ENCODE measurements at places on chromosomes 13 and 19. TPM values are rescaled to one million over a fixed set of nuclear protein-coding genes. Genes with fewer than 3 reads are reported as not detected.

DNA sequence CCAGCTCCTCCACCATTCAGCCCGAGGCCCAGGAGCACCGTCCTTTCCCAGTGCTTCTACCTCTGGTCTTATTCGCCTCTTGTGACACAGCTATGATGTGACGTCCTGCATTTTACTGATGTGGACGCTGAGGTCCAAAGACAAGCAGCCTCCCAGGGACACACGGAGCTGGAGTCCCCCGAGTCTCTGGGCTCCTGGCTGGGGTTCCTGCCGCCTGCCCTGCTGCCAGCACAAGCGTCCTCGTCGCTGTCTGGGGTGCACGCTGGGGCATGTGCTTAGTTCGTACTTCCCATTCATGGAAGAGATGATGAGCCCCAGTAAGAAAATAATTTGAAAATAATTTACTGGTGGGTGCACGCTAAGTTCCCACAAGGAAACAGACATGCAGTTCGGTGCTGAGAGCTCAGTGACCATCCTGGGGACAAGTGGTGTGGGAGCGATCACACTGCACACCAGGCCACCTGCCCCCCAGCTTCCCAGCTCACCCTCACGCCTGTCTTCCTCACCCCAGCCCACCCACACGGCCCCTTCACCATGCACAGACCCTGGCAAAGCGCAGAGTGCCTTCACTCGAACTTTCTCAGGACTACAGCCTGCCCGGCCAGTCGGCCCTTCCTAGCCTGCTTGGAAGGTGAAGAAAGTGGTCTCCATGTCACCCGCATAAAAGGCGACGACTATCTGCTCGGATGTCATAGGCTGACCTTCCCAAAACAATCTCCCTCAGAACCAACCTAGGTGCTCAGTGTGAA is 14.2 kb upstream of the CFAP97D2 start:
- DNase-seq, result no peak

SYNGR4 gene
- not detected for total RNA-seq

GRCh38 chr13:93345770-93346169 is 119.2 kb downstream of the GPC6 start:
- DNase-seq, result no peak

SNRNP70 gene
- 325 TPM for total RNA-seq

- peak; percentile 4 for DNase-seq
Measured at GRCh38 chr13:96052656-96053002, 572 bp downstream of the UGGT2 start.

ZNF91 gene
- total RNA-seq, result 19.0 TPM

DNA sequence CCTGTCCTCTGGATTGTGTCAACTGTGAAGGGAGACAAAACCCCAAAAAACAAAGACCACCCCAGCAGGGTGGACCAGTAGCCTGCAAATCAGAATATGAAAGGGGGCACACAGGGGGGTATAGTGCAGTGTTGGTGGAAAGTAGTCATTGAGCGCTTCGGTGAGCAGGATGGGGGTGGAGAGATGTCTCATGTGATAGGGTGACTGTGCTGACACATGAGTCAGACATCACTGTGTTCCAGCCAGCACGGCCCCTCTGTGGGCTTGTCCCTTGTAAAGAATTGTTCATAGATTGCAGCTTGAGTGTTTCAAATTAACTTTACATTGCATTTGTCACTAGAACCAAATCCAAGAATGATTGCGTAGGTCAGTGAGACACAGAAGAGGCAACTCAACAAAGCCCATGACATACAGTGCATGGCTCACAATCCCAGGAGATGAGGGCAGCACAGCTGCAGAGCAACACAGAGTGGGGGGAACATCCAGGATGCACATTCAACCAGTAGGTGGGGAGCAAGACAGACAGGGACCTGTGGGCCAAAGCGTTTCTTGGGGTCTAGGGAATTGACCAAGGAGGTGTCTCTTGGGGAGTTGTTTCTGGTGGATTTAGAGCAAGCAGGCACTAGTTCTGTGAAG is 7.5 kb downstream of the ZNF440 start:
- no peak for DNase-seq

FFAR3 gene
- total RNA-seq, result not detected

DNA sequence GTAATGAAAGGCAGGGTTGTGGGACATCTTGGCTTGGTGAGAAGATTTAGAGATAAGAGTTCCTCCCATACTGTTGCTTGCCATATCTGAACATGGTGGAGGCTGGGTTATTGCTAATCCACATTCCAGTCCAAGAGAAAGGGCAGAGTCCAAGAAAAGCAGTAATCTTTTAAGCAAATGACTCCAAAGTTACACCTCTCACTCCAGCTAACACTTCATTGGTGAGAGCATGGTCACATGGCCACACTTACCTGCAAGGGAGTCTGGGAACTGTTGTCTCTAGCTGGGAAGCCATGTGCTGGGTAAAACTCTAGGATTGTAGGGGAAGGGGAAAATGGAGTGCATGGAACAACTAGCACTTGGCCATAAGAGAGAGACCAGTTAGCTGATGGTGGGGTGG is 5.6 kb downstream of the C19orf81 start:
- DNase-seq, result no peak

DNA sequence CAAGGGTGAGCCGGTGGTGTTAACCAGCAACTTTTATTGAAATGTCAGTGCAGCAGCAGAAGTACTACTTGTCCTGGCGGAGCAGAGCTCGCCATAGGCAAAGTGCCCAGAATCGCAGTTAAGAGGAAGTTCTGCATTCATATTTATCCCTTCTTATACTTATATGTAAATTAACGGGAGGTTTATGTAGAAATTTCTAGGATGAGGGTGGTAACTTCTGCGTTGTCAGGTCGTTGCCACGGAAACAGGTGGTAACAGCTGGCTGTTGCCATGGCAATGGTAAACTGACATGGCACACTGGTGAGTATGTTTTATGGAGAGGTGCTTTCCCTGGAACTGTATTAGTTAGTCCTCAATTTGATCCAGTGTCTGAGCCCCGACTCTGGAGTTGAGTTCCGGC is 2494.9 kb upstream of the PCDH20 start:
- no peak for DNase-seq

DNA sequence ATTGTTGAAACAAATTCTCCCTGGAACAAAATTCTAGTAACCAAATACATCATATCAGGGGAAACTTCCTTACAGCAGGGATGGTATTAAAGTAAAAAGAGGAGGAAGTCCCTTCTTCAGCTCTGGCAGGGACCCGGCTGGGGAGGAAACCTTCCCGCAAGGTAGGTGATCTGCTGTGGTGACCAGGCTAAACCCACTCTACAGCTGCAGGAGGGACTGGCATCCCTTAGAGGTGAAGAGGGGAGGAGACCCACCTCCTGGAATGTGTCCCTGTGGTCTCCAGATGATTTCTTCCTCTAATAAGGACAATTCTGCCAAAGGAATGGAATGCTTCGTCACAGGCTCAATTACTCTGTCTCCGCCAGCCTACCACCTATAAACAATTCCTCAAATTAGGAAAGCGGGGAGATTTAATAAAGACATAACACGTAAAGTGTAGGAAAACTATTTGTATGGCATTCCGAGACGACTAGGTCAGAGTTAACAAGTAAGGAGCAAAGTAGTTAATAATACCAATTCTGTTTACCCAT is 637 bp upstream of the PDS5B start:
- DNase-seq, result peak; percentile 1

GRCh38 chr13:39930060-39930459 is 274.6 kb downstream of the COG6 start:
- no peak for DNase-seq

DNA sequence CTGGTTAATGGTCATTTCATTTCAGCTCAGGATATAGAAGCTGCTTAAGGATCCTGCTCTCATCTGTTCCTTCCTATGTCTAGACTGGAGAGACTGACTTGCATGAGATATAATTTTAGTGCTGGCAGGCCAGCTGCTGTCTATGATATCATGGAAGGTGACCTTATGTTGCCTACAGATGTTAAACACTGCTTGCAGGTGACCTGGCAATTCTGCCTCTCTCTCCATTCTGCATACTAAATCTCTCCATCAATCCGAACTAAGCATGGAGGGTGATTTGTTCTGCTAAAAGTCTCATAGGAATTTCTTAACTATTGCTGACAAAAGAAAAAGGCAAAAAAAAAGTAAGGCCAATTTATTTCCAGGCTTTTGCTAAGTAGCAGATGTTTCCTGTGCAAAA is 81.0 kb downstream of the CCNA1 start:
- no peak for DNase-seq

CEACAM7 gene
- total RNA-seq, result 9.0 TPM

LYPD3 gene
- total RNA-seq, result 6.6 TPM

MAST1 gene
- 2.6 TPM for total RNA-seq

GRCh38 chr13:79581870-79582315 is 100.9 kb downstream of the NDFIP2 start:
- DNase-seq, result no peak

MAMSTR gene
- total RNA-seq, result 1.7 TPM

SLC27A5 gene
- total RNA-seq, result 5.8 TPM

DNA sequence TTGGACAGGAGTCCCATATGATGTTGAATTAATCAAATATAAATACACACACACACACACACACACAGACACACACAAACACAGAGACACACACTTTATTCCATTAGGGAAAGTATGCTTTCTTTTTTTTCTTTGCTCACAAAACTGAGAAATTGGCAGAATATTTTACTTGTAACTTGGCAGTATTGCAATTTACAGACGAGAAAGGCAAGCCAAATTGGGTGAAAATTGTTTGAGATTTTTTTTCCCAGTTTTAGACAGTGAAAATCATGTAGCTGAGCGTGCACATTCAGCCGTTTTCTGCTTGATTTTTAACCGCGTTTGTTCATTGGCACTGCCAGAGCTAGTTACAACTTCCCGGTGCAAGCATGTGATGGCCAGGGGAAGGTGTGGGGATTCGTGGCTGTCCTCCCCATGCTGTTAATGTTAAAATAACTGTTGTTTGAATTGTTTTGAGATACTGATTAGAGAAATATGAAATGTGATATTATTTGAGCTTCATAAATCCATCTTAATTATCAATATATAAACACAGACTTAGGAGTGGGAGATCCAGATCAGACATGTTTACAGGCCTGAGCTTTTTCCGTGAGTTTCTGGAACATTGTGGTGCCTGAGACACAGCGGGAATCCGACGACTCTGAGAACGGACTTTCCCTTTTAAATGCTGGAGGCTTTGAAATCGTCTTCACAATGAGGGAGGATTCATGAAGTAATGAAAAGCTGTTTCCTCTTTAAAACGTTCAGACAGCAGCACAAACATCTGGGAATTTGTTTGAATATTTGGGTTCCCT is 125.5 kb downstream of the KCNRG start:
- DNase-seq, result no peak

GRCh38 chr13:38636073-38636472 is 50.8 kb upstream of the FREM2 start:
- DNase-seq, result no peak

- DNase-seq, result no peak
Measured at GRCh38 chr13:22629374-22629773, 551.4 kb upstream of the SGCG start.

DNA sequence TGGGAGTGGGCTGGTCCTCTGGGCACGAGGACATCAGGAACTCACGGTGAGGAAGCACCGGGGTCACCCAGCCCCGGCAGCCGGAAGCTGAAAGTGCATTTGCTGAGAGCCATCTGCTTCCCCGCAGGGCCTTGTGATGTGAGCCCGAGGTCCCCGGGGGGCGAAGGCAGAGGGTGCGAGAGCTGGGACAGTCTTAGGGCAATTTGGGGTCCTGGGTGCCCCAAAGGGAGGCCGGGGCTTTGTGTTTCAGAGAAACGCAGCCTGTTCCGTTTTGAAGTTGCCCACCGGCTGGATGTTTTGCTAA is 4.8 kb downstream of the F2RL3 start:
- DNase-seq, result no peak

- DNase-seq, result no peak
Measured at GRCh38 chr13:91112201-91112923, 235.1 kb upstream of the MIR17HG start.

DNA sequence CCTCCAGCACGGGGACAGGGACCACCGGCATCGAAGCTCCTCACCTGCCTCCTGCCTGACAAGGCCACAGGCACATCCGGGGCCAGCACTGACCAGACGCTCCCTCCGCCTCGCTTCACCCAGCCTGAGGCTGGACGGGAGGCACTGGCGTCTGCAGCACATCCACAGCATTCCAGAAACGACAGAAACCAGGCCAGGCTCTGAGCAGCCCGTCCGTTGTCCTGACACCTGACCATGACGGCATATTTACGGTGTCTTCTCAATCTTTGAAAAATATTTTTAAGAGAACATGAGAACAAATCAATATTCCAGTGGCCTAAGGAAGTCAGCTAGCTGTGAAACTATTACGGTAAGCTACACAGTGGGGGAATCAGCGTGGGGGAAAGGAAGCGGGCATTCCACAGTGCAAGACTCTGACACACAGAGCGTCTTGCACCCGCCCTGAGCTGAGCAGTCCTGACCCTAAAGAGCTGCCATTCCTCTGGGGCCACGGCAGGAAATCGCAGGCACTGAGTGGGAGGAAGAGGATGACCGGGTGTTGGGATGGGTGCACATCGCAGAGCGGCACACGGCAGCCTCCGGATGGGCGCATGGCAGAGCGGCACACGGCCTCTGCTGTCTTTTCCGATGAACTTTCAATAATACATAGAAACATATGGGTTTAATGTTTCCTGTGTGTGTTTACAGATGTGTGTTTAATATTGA is 26.8 kb downstream of the RASA3 start:
- DNase-seq, result no peak

C19orf18 gene
- 2.7 TPM for total RNA-seq

GRCh38 chr13:97205465-97205864 is 16.7 kb upstream of the MBNL2 start:
- no peak for DNase-seq

UNC13A gene
- 0.28 TPM for total RNA-seq

Data from Calu3 (cell line).